SK-MEL-5 (cell line): ENCODE measurements at places on chromosomes 3 and 15. TPM values are rescaled to one million over a fixed set of nuclear protein-coding genes. Genes with fewer than 3 reads are reported as not detected.

DNA sequence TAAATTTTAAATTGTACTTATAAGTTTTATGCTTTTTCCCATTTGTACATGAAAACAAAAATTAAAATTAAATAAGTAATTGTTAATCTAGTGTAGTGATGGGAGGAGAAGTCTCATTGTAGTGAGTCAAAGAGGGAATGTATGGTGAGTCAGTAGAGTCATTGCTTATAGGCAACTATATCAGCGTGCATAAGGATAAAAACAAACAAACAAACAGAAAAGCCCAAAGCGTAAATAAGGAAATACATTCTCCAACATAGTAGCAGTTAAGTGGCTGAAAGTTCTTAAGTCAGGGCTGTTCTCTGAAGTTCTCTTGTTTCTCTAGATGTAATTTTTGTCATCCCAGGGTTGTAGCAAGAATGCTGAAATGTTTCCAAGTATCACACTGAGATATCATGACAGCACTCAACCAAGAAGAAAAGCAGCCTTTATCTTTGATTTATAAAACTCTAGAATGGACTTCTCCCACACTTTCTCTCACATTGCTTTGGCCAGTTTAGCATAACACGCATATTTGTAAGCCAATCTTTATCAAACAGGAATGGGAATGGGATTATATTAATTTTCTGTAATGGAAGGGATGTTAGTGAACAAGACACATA lies 184.1 kb upstream of the TP63 start:
- no peak for DNase-seq

The MASP1 gene
- not detected in 2 replicates for total RNA-seq

The NCBP2 gene
- 90.4 and 94.8 TPM in 2 replicates for total RNA-seq

The MYO5C gene
- total RNA-seq, result 0.03 and 0.11 TPM in 2 replicates

The XIRP1 gene
- total RNA-seq, result 0.03 TPM in 1 of 2 replicates, not detected in the other

The ABI3BP gene
- total RNA-seq, result 0.58 TPM in 1 of 2 replicates, not detected in the other

The CASR gene
- total RNA-seq, result not detected in 2 replicates

DNA sequence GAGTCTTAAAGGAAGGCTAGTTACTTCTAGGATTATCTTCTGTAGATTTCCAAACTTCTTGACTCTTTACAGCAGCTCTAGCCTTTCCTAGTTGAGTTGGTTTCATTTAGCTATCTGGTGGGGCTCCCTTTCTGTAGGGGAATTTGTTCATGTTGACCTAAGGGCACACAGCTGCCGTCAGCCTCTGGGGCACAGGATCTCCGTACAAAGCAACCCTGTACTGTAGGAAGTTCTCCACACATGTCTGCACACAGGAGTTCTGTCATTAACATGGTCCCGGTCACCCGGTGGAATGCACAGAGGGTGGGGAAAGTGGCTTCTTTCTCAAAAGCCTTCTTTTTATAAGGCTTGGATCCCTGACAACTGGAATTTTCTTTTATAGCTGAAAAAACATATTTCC lies 88.7 kb upstream of the TNIK start:
- peak; percentile 91 for DNase-seq

GRCh38 chr15:71939981-71940588 lies 129.7 kb downstream of the NR2E3 start:
- DNase-seq, result peak; percentile 27

DNA sequence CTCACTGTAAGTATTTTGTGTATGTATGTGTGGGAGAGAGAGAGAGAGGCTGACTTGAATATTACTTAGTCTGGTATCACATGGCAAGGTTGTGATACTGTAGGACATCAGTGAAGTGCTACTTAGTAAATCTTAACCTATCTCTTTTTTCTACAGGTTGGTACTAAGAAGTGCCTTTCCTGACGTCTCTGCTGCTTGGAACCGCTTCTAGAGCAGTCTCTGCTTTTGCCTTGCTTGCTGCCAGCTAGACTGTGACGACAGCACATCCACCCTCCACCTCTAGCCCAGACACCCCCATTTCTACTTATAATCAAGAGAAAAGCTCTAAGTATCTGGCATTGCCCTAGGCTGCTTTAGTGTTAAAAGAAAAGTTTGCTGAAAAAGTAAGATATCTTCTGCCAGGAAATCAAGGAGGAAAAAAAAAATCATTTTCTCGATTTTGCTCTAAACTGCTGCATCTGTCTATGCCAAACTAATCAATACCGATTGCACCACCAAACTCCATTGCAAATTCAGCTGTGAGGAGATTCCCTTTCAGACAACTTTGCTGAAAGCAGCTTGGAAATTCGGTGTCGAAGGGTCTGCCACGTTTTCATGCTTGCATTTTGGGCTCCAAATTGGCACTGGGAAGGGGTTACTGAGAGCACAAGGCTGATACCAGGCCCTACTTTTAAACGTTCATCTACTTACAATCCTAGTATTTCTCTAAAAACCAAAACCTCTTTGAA lies 30.7 kb downstream of the MBNL1 start:
- DNase-seq, result no peak

- peak; percentile 53 for DNase-seq
These were observed 161.5 kb upstream of the KBTBD8 start for GRCh38 chr3:66836363-66837152.

The GADL1 gene
- 0.24 and 0.37 TPM in 2 replicates for total RNA-seq

DNA sequence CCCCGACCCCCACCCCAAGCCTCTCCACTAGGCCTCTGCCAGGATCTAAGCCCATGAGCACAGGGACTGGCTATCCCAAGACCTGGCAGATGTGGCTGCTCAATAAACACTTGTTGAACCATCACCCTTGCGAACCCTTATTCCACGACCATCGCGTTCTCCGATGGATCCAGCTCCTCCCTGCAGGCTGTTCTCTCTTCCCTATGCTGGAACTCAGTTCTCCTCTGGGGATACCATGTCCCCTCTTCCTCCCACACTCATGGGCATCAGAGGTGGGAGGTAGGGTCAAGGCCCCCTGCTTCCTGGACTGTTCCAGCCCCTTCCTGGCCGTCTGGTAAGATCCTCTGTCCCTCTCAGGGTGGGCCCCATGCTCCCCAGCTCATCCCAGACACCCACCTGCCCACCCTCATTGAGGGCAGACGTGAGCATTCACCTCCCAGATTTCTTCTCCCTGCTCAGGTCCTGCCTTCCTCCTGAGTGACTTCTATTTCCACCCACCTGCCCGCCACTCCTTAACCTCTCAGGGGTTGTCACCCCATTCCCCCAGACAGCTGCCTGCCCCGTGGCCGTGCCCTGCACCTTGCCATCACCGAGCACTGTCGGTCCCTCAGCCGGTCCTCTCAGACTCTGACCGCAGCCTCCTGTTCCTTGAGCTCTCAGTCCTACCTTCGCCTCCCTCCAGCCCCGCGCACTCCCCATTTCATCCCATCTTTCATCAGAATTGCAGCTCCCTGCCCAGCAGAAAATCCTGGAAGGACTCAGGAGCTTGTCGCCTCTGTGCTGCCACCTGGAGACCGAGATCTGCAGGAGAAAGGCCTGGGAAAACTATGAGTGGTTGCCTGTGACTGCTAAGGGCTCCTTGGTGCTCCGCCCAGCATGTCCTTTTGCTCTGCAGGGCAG lies 42.0 kb downstream of the PML start:
- peak; percentile 78 for DNase-seq

GRCh38 chr15:36235173-36235572 lies 344.3 kb upstream of the CDIN1 start:
- DNase-seq, result no peak
